ENCODE measurements at places on chromosomes 6 and 20. TPM values are rescaled to one million over a fixed set of nuclear protein-coding genes. Genes with fewer than 3 reads are reported as not detected.
A peak's percentile ranks its signal among the peaks of the same experiment; 100 is the strongest.

Gene DDX43
- total RNA-seq: 0.89 TPM

Gene RXRB
- total RNA-seq: 27.3 TPM

Gene ERVFRD-1
- not detected for total RNA-seq

DNA sequence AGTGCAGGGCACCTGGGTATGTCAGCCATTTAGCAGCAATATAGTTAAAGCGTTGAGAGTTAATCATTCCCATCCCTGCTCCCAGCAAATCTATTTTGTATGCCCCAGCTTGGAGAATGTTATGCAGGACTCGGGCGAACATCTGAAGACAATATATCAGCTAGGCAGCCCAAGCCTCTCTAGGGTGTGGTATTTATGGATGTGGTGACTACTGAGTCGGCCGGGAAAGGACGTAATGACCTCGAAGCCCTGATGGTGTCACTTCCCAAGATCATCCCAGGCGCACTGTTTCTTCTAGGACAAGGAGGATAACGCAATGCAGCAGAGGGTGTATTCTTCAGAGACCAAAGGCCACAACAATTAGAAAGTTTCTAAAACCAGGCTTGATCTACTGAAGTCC is 63.6 kb upstream of the FAM184A start:
- DNase-seq: peak; percentile 43

DNA sequence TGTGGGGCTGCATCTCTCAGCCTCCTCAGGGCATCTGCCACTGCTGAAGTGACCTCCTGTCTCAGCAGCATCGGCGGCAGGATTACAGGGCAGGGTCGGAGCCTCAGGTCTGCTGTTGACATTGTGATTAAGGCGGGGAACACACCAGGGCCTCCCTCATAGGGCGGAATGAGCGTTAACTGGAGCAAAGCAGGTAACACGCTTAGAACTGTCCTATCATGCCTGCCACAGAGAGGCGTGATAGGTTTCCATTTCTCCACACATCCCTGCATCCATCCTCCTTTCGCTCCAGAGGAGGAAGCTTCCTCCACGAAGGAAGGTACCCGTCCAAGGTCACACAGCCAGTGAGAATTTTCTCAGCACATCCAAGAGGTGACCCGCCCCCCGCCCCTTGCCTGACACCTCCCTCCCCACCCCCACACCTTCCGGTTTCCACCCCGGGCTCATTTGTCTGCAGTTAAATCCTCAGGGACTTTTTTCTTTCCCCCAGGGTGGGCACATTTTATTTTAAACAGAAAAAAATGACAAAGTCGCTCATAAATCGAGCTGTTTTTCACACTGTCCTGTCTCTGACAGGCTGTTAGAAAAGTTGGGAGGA is 200.8 kb downstream of the TFAP2C start:
- DNase-seq: no peak

- DNase-seq: no peak
These were observed 24.8 kb upstream of the IGF2R start for GRCh38 chr6:159943968-159944598.

DNA sequence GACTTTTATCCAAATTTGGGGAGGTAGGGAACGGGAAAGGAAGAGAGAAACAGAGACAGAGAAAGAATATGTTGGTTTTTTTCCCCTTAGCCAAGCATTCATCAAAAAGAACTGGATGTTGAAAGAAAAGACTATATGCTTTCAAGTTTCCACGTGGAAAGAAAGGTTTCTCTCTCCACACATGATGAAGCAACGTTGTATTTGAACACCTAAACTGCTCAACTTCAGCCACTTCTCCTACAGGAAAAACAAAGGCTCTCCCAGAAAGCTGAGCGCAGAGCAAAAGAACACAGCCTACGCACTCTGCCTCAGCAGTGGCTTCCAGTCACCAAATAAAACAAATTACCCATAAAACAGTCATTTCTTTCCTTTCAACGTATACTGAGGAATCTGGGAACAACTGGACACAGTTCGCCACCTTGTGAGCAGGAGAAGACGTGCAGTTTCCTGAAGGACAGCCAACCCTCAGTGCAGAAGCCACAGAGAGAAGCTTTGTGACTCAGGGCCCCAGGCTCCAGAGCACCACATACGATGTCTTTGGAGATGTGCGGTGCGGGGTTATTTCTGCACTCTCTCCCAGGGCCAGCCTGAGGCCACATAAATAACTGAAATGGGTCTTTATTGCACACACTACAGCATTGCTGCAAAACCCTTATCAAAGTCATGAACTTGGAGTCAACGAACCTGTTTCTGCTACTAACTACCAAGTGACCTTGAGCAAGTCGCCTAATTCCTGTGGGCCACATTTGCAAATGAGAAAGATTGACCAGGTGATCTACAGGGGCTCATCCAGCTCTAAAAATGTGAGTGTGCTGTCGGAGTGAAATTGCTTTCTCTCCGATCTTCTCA is 10.1 kb downstream of the IL17F start:
- DNase-seq: no peak

DNA sequence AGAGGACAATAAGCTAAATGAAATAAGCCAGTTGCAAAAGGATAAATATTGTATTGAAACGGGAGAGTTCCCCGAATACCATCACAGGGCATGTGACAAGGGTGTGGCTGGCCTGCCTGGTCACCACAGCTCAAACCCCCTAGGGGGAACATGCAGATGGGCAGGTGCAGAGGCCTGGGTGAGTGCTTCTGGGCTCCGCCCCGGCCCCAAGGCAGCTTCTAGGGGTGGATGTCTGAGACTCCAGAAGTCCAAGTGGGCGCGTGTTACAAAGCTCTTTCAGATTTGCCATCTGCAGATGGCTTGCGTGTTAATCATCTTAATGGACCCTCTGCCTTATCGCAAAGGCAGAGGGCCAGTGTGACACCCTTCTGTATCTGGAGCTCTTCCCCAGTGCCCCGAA is 559.2 kb upstream of the IMPG1 start:
- DNase-seq: no peak

All from lower leg skin (tissue), 4 donors.